ENCODE measurements at places on chromosomes 5 and 9.

DNA sequence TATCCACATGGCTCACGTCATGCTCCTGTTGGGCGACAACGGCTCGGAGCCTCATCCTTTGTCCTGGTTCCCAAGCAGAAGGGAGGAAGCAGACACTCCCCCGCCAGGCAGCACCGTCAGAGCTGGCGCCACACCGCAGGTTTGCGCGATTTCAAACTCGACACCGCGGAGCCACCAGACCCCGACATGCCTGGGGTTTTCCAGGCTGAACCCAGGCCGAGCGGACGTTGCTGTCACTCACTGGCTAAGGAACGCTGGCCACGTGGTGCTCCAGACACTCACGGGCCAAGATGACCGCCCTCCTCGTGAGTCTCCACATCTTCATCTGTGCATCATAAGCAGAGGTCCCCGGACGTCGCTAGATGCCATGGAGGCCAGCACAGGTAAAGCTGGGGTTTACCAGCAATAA is 9.0 kb downstream of the TERT start:
- peak; percentile 53 for DNase-seq

- no peak for DNase-seq
These were observed 164.3 kb downstream of the ENC1 start for GRCh38 chr5:74476046-74476818.

DNA sequence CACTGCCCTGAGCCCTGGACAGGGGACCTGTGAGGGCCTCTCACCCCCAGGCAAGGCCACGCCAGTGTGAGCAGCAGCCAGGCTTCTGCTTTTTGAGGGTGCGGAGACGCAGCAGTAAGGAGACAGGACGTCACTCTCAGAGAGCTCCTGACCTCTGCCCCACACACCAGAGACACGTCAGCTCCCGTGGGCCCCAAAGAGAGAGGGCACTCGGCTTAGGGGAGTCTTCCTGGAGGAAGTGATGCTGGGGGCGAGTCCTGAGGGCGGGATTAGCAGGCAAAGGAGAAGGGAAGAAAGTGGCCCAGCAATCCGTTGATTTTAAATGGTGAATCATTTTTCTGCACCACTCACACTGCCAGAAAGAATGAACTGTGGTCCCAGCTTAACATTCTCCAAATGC is 24.0 kb upstream of the SLC9A3 start:
- DNase-seq = no peak

DNA sequence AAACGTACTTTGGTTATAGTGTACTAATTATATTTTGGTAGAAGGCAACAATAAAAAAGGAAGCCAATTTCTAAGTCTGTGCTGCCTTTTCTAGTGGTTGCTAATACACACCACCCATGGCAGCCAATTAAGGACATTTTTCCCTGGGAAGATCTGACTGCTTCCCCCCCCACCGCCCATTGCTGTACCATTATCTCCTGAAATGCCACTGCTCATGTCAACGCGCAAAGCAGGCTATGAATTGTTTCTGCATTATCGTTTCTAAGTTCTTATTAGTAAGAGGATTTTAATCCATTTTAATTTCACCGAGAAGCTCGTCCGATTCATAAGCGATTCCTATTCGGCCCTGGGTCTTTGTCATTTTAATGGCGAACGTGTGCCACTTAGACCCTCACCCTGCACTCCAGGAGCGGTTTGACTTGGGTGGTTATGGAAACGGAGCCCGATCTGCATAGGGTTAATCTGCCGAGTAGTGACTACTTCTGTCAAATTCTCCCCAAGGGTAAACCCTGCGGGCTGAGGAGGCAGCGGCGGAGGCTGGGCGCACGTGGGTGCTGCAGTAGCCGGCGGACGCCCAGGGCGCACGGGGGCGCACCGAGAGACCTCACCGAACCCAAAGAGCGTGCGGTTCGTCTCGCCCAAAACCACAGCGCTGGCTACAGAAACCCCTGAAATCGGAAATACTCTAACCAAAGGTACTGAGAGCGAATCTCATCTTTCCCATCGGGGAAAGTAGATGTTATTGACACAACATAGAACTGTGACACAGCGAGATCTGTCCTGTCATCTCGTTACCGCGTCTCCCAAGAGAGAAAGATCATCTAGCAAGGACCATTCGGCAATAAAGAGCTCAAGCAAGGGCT is 55.8 kb upstream of the SHC3 start:
- no peak for DNase-seq

DNA sequence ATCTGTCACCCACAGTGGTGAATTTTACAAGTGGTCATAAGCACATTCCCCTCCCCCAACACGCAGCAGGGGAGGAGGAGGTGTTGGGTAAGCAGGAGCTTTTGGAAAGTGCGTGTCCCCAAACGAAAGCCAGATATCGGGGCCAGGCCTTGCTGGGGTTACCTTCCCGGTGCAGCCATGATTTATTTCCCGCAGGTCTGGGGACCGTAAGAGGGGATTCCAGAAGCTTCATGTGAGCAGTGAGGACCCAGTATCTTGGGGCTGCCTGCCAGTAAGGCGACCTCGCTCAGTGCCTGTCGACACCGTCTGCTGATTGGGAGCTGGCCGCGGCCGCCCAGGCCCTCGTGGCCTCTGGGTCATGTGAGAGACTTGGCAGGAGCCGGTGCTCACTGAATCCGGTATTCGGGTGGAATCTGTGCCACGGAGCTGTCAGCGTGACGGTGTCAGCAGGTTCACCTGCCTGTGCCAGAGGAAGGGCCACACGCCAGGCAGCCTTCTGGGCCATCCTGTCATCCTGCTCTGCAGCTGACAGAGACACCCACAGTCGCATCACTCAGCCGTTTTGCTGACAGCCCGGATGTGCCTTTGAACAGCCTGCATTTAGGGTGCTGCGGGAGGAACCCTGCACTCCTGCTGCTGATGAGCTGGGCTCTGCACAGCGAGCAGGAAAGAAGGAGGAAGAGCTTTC is 37.3 kb downstream of the SEC61B start:
- no peak for DNase-seq

- no peak for DNase-seq
These were observed 47.5 kb upstream of the TLE4 start for GRCh38 chr9:79524266-79524665.

GRCh38 chr5:93589152-93589828 is 6.3 kb downstream of the NR2F1 start:
- DNase-seq = no peak

DNA sequence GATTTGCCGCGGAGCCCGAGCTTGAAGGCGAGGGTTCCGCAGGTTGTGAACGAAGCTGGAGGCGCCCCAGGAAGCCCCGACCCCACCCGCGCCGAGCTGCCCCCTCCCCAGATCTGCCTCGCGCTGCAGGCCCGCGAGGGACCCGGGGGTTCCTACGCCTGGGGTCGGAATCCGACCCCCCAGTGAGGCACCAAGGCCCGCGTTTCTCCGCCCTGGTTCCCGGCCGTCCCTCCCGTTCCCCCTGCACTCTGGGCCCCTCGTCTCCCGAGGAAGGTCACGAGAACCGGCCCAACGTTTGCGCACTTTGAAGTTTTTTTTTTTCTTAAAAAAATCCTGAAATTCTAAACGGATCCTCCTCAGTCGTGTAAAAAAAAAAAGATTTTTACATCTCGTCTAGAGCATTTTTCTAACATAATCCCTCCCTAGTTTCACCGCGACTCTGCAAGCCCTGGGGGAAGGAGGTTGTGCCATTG is 880 bp upstream of the GFPT2 start:
- DNase-seq = no peak

GRCh38 chr9:123825342-123826060 is 104.4 kb downstream of the DENND1A start:
- no peak for DNase-seq

GRCh38 chr9:715743-716400 is 125.6 kb upstream of the DMRT1 start:
- no peak for DNase-seq

- no peak for DNase-seq
These were observed 194.7 kb downstream of the SREK1 start for GRCh38 chr5:66338828-66339227.

All from SJSA1 (cell line).